ENCODE measurements at places on chromosomes 3 and 15.

- DNase-seq: peak; percentile 11
Observed at GRCh38 chr3:155995525-155996370, 124.6 kb upstream of the KCNAB1 start.

- DNase-seq: no peak
Observed at GRCh38 chr15:76099388-76099787, 39.6 kb downstream of the TMEM266 start.

DNA sequence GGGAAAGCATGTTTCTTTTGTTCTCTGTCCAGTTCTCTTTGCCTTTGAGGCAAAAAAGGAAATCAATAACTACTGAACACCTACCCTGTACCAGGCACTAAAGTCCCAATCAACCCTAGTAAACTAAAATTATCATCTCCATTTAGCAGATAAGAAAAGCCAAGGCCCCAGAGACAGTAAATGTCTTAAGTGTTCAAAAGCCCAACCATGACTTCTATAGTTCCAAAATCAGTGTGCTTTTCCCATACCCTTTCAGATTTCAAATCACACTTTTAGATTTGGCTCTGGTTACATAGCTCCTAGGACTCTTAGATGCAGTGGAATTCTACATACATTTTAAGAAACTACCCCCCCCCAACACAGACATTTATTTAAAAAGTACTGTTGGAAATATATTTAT lies 63.5 kb downstream of the UACA start:
- no peak for DNase-seq

DNA sequence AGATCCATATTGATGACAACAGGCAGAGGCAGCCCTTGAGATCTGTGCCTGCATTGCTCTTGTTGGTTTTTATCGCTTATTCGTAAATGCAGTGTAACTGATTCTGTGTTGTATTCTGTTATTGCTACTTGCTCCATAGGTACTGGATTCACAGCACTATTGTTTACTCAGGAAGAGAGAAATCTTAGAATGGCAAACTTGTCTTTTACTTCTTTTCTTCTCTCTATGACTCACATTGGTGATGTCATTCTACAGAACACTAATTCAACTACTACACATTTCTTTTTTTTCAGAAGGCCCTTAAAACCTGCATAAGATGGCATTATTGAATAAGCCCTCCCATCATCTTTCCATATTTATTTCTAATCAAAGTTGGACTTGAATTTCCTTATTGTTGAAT lies 201.0 kb upstream of the GBE1 start:
- DNase-seq: no peak

DNA sequence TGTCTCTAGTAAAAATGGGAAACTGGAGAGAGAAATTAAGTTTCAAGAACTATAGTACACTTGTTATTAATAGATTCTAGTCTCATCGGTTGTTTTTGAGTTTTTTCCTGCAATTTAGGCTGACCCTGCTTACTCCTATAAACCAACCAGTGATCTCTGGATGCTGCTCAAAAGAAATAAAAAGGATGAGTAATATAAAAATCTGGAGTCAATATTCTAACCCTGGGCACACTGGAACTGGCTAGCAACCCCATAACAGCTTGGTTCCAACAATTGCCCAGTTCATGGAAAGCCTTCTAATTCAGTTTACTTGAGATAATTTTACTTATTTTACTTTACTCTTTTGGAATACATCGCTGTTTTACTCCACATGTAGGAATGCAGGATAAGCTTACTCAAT lies 211.6 kb downstream of the GBE1 start:
- no peak for DNase-seq

DNA sequence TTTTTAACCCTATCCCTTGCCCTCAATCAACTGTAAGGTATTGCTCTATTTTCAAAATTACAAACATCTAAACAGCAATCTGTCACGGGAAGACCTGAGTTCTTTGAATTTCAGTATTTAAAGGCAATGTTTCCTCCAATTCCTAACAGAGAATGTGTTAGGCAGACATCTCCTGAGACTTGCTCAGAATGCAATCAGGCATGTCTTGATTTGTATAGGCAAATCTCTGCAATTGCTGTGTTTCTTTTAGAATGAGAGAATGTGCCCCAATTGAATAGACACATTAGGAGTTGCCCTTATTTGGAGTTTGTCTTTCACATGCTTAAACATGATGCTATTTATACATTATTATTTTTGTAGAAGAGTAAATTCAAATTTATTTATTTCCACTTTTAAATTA lies 205.6 kb downstream of the CADM2 start:
- no peak for DNase-seq

DNA sequence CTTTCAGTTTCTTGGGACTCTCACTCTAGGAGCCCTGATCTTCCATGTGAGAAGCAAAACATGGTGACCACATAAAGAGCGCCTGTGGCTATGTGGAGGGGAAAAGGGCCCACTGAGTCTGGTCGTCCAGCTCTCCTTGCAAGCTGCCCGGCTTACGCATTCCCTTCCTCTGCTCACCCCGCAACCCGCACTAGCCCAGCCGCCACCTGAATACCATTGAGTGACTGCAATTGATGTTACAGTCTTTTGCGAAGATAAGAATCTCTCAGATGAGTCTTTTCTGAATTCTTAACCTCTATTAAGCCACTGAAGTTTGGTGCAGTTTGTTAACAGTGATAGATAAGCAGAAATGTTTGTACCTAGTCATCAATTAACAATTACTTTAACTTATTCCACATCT lies 589.0 kb upstream of the DPPA4 start:
- no peak for DNase-seq

DNA sequence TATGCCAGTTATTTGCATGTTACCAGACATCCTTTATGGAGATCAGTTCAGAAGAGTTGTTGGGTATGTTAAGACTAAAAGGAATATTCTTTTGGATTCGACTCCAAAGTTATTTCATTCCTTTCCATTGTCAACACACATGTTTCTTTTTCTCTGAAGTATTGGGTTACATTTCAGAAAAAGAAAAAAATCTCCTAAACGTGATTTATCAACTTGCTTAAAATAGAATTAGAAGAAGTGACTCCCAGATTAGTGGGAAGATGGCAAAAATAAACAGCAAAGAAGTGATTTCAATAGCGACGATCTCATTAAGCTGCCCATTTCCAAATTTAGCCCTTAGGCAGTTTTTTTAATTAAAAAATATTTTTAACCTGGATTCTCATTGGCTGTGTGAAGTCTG lies 85.4 kb downstream of the TIGIT start:
- DNase-seq: no peak
